ENCODE measurements at places on chromosomes 1 and 21.

- DNase-seq, result no peak
Measured at GRCh38 chr1:56566994-56567393, 12.4 kb downstream of the PLPP3 start.

DNA sequence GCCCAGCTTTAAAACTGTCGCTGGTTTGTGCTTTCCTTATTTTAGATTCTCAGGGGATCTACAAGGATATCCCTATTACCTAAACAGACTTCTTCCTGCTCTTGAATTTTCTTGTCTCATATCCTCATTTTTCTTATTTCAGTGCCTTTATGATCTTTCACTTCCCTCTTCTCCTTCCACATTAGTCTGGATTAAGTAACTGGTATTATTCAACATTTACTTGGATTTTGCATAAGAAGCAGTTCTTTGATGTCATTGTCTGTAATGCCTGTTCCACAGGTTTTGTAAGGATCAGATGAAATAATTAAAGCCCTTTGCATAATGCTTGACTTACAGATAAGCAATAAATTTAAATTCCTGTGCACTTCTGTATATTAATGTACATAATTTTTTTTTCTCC is 26.5 kb downstream of the CXADR start:
- DNase-seq, result no peak

- DNase-seq, result no peak
Measured at GRCh38 chr1:100539836-100540536, 2.0 kb downstream of the GPR88 start.

DNA sequence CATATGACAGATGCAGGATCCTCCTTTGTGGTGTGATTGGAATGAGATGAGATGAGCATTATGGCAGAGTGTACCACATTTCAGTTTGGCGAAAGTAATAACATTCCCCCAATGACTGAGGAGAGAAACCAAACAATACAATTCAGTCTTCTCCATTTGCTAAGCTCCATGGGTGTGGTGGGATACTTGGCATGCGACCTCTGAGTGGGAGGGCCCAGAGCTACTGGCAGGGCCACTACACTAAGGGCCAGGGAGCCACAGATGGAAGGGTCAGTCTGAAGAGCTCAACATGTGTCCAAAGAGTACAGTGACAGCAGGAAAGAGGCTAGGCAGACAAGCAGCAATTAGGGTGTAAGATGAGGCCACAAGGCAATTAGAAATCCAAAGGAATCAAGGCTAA is 23.8 kb upstream of the PAXBP1 start:
- DNase-seq, result no peak

GRCh38 chr1:168344517-168344916 is 63.8 kb downstream of the TBX19 start:
- no peak for DNase-seq

Measured in fibroblast of skin of abdomen (primary cell).